ENCODE measurements at places on chromosomes 6 and 20. TPM values are rescaled to one million over a fixed set of nuclear protein-coding genes. Genes with fewer than 3 reads are reported as not detected.

DNA sequence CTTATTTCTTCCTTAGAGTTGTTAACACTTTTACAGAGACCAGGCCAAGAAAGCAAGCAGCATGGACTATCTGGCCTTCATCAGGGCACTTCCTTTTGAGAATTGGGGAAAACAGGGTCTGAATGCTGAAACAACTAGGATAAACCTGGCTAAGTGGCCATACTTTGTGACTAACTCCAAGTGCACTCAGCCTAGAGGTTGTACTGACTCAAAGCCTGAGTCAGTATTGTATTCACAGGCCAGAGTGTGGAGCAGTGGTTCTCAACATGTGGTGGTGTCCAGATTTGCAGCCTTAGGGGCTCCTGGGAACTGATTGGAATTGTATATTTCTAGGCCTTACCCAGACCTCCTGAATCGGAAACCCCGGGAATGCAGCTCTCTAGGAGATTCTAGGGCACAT, 20.1 kb downstream of the SEC23B start:
- peaks cover 59% of the 10 kb centered on the region for H3K36me3 ChIP-seq
- DNase-seq = no peak
- no peaks in the 10 kb centered on the region for H3K27me3 ChIP-seq
- H3K27ac ChIP-seq = no peak overlapping the region
- no peak overlapping the region for H3K4me3 ChIP-seq

Gene HRH3
- total RNA-seq = not detected

- H3K27ac ChIP-seq = no peak overlapping the region
- DNase-seq = no peak
- H3K4me1 ChIP-seq = peaks cover 31% of the 10 kb centered on the region
- no peak overlapping the region for H3K4me3 ChIP-seq
Measured at GRCh38 chr6:149960488-149960887, 3.3 kb upstream of the ULBP1 start.

Gene CST7
- total RNA-seq = 25.9 TPM

GRCh38 chr6:142478117-142478516, 176.3 kb downstream of the ADGRG6 start:
- H3K36me3 ChIP-seq = no peaks in the 10 kb centered on the region
- H3K27ac ChIP-seq = no peak overlapping the region
- DNase-seq = no peak

DNA sequence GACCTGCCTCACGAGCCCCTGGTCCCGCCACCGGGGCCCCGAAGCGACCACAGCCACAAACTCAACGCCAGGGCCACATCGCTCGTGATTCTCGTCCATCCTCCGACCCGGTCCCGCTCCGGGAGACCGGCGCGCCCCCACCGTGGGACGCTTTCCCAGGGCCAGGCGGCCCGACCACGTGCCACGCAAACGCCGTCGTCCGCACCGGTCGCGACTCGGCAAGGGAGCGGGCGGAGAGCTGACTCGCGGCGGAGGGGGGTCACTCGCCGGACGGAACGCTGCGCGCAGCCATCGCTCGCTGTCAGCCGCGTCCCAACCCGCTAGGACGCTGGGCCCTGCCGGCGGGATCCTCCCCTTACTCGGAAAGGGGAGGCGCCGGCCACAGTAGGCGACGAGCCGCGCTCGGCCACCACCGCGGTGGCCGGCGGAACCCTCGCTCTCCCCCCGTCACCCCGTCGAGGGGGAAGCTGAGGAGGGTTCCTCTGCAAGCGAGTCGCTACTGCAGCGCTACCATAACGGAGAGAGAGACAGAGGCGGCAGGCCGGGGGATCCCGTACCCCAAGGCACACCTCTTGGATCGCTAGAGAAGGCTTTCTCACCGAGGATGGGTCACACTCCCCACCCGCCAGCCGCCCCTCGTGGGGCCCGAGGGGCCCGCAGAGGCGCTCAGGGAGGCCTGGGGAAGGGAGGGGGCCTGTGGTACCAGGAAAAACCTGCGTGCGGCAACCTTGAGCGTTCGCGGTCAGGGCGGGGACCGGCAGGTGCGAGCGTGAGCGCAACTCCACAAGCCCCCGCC, 511.8 kb upstream of the ZNF337 start:
- no peak overlapping the region for H3K4me3 ChIP-seq
- H3K4me1 ChIP-seq = peaks cover 7% of the 10 kb centered on the region
- peaks cover 3% of the 10 kb centered on the region for H3K36me3 ChIP-seq
- DNase-seq = peak; percentile 16
- H3K27me3 ChIP-seq = peaks cover 21% of the 10 kb centered on the region
- no peak overlapping the region for H3K27ac ChIP-seq

DNA sequence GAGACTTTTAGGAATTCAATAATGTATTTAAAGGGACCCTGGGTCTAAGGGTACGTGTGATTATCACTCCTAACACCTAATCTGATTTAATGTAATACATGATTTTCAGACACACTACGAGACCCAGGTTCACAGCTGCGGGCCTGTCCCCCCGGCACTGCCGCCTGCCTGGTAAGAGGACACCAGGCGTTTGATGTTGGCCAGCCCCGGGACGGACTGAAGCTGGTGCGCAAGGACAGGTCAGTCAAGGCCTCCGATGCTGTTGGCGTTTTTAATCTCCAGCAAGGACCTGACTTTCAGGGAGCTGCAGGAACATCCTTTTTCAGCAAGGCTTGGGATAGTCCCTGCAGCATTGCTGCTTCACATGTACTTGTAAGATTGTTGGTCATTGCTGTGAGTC, 58.2 kb downstream of the IGF2R start:
- no peak overlapping the region for H3K4me3 ChIP-seq
- no peak overlapping the region for H3K27ac ChIP-seq
- H3K4me1 ChIP-seq = peaks cover 17% of the 10 kb centered on the region

DNA sequence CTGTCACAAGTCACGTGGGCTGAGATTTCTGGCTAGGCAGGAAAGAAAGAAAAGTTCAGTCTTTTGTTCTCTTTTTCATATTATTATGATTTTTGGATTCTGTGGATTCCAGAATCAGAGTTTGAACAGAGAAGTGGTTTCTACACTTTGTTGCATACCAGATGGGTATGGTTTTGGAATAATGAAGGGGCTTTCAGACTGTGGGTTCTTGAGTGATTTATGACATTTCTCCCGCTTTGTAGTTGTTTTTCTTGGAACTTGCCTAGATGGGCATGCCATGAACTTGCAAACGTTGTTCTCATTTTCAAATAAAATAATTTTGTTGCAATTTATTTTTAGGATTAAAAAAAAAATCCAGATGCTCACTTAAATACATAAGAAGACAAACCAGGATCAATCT, 34.4 kb downstream of the CBFA2T2 start:
- DNase-seq = no peak
- no peak overlapping the region for H3K27ac ChIP-seq
- H3K4me1 ChIP-seq = peaks cover 3% of the 10 kb centered on the region
- H3K4me3 ChIP-seq = no peak overlapping the region
- H3K27me3 ChIP-seq = no peaks in the 10 kb centered on the region
- peaks cover 6% of the 10 kb centered on the region for H3K36me3 ChIP-seq

GRCh38 chr6:77204555-77204954, 258.7 kb downstream of the HTR1B start:
- H3K4me3 ChIP-seq = no peak overlapping the region
- no peaks in the 10 kb centered on the region for H3K4me1 ChIP-seq
- no peaks in the 10 kb centered on the region for H3K36me3 ChIP-seq

Gene SMPDL3A
- total RNA-seq = 0.19 TPM
